Caki2 (cell line): ENCODE measurements at places on chromosomes 16 and 17.

GRCh38 chr16:85173981-85174751, 61.9 kb upstream of the CIBAR2 start:
- no peak for DNase-seq

- no peak for DNase-seq
Observed at GRCh38 chr16:80948886-80949493, 57.7 kb downstream of the CMC2 start.

- DNase-seq = no peak
Observed at GRCh38 chr16:54212893-54213292, 73.7 kb downstream of the IRX3 start.

DNA sequence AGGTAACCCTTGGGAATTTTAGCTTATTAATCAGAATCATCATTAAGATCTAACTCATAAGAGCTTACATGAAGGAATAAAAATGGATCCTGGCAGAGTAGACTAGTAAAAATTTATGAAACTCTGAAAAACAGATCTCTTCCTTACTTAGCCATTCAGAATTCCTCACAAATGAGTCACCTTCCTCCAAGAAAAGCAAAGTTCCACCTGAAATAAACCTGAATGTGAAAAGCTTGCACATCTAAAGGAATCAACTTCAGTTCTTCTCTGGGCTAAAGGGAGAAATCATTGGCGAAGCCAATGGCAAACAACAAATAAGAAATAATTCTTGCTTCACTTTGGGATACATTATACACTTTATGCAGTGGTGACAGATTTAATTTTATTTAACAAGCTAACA, 22.7 kb downstream of the MYO1D start:
- DNase-seq = peak; percentile 8

DNA sequence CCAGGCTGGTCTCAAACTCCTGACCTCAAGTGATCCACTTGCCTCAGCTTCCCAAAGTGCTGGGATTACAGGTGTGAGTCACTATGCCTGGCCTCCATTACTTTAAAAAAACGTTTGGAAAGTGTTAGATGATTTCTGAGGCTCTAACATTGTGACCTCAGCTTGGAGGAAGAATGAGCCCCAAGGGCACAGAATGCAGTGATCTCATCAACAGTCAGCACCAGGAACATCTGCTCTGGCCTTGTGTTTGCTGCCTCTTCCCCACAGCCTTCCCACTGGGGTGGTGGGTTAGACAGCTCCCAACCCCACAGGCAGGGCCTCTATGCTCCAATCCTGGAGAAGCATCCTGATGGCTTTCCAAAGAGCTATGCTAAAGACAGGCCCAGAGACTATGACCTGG, 37.7 kb upstream of the SREBF1 start:
- DNase-seq = no peak

GRCh38 chr16:25854141-25854540, 162.4 kb downstream of the HS3ST4 start:
- no peak for DNase-seq

DNA sequence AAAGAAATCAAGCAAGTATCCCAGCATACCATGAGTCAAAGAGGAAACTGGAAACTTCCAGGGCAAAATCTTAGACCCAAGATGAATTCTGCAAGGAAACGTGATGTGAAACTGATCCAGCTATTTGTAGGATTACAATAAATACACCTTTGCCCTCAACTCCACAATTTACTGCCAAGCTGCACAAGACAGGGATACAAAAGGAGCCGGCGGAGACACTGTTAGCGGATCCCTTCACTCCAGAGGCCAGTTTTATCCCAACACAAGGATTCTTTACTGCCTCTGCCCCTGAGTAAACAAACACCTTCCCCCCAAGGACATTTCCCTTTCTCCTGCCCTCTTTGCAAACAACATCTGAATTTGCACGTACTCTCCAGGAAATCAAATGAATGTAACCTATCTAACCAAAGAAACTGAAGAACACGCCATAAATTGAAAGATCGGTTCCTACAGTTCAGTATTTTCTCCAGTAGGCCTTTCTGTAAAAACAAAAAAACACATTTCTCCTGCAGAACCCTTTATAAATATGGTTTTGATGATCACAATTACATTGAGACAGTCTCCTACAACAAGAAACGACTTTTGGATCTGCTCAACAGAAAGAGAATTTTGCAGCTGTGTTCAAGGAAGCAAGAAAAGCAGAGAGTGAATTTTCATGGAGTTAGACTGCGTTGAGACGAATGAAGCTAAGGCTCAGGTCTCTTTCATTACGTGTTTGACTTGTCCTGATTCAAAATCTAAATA, 1.4 kb upstream of the CBX2 start:
- no peak for DNase-seq
